ENCODE measurements at places on chromosomes 16 and 17. TPM values are rescaled to one million over a fixed set of nuclear protein-coding genes. Genes with fewer than 3 reads are reported as not detected.
A peak's percentile ranks its signal among the peaks of the same experiment; 100 is the strongest.

DNA sequence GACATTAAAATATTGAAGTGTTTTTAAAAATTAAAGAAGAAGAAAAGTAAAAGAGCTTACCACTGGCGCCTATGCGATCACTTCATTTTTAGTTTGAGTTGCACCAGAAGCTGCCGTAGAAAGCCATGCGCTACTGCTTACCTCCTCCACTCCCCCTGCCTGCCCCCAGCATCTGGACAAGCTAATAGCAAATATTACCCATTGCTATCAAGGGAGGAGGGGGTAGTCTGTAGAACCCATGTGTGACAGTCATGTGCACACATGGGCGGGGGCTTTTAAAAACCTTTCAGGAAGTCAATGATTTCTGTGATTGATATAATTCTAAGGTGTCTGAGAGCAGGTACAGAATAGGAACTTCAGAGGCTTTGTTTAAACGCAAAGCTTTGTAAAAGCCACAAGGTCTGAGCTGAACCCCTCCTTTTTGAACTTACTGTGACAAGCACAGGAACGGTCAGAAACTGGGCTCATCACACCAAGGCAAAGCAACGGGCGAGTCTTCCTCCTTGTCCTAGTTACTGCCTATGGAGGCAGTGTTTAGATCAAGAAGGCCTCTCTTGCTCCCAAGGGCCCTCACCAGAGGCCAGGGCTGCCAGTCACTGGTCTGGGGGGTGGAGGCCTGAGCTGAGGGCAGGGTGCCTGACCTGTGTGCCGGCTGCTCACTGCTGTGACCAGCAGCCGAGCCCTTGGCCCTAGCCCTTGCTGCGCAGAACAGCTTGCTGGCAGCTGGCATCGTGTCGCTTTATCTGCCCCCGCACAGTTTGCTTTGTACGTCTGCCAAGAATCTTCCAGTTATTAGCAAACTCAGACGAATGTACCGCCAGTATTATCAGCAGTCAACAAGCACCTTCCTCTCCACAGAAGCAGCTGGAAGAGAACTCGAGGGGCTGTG, 15.0 kb downstream of the GINS2 start:
- DNase-seq = peak; percentile 75

DNA sequence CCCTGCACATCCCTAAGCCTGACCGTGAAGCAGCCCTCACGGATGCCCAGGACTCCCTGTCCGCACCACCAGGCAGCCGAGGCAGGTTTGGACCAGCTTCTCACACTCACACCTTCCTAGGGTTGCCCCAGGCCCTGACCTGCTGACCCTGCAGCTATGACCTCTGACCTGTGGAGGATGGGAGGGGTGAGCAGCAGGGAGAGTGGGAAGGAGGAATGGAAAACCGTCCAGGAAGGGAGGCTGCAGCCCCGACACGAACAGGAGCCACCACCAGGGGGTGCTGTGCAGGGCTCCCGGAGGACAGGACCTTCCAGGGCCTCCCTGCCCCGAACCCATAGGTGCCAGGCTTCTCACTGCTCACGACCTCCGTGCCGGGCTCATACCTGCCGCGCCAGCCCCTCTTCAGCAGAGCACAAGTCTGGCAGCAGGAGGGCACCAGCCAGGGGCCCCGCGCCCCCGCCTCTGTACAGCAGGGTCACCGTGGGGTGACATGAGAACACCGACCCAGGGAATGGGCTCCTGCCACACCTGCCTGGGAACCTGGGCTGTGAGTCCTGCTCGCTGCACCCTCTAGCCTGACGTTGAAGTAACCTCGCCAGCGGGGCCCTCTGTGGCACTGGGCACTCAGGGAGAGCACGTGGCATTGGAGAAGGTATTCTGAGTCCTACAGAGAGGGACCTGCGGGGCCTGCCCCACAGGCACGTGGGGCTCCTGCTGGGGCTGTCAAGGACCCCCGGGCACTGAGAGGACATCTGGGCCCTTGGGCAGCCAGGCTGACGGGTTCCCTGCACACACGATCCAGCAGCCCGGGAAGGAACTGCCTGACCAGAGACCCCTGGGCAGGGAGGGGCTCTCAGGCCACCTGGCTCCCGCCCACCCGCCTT, 37.6 kb downstream of the CTU2 start:
- peak; percentile 74 for DNase-seq

DNA sequence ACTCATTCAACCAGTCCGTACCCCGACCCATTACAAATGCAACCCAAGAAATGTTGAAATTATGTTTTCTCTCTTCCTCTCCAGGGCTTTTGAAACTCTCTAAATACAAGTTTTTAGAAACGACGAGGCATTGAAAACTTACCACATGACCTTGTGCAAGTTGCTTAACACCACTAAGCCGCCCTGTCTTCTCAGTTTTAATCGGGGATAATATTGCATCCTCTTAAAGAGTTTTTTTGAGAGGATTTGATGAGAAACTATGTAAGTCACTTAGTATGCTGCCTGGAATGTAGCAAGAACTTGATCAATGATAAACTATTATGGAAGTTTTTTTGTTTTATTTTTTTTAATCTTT, 149.0 kb upstream of the FAM20A start:
- no peak for DNase-seq

DNA sequence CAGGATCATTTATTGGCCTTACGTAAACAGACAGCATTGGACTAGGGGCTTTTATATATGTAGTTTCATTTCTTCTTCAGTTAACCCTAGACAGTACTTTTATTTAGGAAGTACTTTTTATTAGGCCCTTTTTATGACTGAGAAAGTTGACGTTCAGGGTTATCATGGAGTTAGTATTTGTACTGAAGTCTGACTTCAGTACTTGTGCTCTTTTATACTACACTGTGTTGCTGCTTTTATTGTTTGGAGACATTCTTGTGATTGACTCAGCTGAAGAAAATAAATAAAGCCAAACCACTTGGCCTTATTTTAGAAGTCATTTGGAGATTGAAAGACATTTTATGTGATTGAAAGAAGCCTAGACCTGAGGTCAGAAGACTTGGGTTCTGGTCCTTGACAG, 6.9 kb downstream of the LIG3 start:
- no peak for DNase-seq

DNA sequence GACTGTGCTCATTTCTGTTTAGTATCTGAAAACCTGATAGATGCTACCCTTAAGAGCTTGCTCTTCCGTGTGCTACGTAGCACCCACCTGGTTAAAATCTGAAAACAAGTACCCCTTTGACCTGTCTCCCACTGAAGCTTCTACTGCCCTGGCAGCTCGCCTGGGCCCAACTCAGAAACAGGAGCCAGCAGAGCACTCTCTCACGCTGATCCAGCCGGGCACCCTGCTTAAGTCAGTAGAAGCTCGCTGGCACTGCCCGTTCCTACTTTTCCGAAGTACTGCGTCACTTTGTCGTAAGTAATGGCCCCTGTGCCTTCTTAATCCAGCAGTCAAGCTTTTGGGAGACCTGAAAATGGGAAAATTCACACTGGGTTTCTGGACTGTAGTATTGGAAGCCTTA, 18.9 kb downstream of the NTAN1 start:
- DNase-seq = no peak

- DNase-seq = no peak
Measured at GRCh38 chr16:85025781-85026653, 1.6 kb upstream of the KIAA0513 start.

DNA sequence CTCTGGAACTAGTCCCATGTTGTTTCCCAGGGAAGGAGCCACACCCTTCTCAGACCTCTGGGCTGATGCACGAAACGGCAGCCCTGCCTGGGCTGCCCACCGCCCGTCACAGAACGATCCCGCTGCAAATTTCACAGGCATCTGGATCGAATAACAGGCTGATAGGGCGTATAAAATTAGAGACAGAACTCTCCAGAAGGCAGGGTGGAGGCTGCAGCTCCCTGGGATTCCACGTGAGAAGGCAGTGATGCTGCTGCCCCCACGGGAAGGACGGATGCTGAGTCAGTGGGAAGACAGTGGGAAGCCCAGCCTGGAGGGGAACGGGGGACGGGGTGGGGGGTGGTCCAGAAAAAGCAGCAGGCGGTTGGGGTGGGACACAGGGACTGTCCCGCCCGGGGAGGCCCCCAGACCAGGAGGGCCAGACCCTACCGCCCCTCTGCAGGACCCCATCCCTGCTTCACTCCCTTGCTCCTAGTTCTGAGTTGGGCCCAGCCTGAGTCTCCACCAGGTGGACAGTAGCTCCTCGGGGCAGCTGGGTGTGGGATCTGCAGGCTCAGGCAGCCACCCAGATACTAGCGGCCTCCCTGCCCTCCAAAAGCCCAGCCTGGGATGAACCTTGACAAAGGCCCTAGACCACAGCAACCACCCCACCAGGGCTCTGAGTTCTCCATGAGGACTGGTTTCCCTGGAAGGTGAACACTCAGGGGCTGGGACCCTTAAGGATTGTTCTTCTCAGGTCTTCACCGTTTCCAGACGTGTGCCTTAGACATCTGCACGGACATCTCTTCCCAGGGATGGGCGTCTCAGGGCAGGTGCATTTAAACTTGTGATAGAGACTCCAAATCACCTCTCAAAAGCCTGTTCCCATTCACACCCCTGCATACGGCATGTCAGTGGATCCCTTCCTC, 117.8 kb downstream of the METRNL start:
- peak; percentile 57 for DNase-seq

GRCh38 chr17:74742153-74742515, 5.1 kb downstream of the RAB37 start:
- no peak for DNase-seq

- peak; percentile 89 for DNase-seq
Measured at GRCh38 chr17:16512011-16512410, 20.0 kb upstream of the LRRC75A start.

DNA sequence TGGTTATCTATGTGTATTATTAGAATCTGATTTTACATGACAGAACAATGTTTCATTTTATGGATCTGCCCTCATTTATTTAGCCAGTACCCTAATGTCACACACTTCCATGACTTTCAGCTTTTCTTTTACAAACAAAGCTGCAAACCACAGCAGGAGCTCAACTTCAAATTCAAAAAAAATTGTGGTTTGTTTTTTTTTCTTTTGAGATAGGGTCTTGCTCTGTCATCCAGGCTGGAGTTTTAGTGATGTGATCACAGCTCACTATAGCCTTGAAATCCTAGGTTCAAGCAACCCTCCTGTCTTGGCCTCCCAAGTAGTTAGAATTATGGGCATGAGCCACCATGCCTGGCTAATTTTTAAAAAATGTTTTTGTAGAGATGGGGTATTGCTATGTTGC, 8.2 kb upstream of the MPRIP start:
- DNase-seq = no peak

GRCh38 chr17:53942436-53942835, 119.7 kb downstream of the KIF2B start:
- no peak for DNase-seq

GRCh38 chr16:13436641-13437412, 483.1 kb upstream of the ERCC4 start:
- DNase-seq = no peak

DNA sequence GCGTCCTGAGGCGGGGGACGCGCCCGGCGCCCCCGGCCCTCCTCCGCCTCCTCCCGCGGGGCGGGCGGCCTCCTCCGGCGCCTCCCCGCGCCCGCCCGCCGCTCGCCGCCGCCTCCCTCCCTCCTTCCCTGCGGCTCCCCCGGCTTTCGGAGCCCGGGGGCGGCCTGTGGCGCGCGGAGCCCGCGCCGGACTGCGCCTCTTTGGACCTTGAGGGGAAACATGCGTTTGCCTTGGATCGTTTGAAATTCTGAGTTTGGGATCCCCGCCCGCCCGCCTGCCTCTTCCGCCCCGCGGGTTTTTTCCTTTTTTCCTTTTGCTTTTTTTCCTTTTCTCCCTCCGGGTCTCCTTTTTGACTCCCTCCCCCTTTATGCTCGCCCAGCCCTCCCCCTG, 390 bp downstream of the ZNRF1 start:
- DNase-seq = peak; percentile 55

DNA sequence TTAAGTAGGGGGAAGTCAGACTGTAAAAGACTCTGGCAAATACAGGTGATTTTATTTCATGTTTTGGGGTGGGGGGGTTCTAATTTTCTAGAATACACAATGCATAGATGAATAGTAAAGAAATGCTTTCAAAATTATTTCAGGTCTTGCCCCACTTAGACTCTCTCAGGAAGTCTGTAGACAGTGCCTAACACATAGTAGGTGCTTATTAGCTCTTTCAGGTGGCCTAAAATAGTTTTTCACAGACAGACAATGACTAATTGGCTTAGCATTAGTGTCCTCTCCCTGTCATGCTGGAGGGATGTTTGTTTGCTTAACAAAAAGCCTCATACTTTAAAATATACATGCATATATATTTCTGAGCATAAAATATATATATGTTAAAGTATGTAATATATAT, 366.0 kb downstream of the SOX9 start:
- no peak for DNase-seq

DNA sequence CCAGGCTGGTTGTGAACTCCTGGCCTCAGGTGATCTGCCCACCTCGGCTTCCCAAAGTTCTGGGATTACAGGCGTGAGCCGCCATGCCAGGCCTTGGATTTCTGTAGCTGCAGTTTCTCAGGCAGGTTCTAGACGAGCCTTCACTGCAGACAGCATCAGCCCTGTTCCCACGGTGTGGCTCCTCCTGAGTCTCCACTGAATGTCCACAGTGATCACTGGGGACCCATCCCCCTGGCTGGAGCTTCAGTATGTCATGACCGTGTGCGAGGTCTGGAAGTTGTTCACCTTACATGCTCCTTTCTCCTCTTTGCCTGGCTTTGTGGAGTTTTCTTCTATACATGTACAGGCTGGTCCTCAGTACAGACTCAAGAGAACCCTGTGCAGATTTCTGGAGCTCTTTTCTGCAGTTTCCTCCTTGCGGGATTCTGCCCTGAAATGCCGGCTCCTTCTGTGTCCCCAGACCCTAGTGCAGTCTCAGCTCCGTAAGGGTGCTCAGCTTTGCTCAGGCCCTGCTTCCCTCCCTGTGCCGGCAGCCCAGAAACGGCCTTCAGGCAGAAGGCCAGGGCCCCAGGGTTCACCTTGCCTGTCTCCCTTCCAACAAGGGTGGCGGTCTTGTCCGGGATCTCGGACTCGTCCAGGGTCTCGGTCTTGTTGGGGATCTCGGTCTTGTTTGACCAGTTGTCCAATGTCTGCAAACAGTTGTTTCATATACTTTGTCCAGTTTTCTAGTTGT, 14.3 kb upstream of the FASN start:
- no peak for DNase-seq

Gene TXNL4B
- total RNA-seq = 8.2 TPM

Gene FA2H
- 0.41 TPM for total RNA-seq

Gene TMC5
- 0.72 TPM for total RNA-seq

Gene ATP6V0C
- 22.9 TPM for total RNA-seq

Gene CHST6
- total RNA-seq = 2.1 TPM

Gene GDPD3
- 3.3 TPM for total RNA-seq

Gene TEKT5
- total RNA-seq = 1.0 TPM

Gene CDRT4
- not detected for total RNA-seq

Gene SULT1A1
- total RNA-seq = 12.8 TPM

Gene AANAT
- total RNA-seq = not detected

Gene SLC13A2
- total RNA-seq = 1.1 TPM

Gene ITGB4
- 48.2 TPM for total RNA-seq

Gene SERPINF2
- not detected for total RNA-seq

Gene TLCD3B
- total RNA-seq = 0.82 TPM

Data from tongue (tissue), 3 donors.